ENCODE measurements at places on chromosomes 12 and 14. TPM values are rescaled to one million over a fixed set of nuclear protein-coding genes. Genes with fewer than 3 reads are reported as not detected.

COL2A1 gene
- total RNA-seq = not detected

PRKD1 gene
- 21.0 TPM for total RNA-seq

CTSG gene
- total RNA-seq = not detected

TAS2R13 gene
- total RNA-seq = 0.32 TPM

DNA sequence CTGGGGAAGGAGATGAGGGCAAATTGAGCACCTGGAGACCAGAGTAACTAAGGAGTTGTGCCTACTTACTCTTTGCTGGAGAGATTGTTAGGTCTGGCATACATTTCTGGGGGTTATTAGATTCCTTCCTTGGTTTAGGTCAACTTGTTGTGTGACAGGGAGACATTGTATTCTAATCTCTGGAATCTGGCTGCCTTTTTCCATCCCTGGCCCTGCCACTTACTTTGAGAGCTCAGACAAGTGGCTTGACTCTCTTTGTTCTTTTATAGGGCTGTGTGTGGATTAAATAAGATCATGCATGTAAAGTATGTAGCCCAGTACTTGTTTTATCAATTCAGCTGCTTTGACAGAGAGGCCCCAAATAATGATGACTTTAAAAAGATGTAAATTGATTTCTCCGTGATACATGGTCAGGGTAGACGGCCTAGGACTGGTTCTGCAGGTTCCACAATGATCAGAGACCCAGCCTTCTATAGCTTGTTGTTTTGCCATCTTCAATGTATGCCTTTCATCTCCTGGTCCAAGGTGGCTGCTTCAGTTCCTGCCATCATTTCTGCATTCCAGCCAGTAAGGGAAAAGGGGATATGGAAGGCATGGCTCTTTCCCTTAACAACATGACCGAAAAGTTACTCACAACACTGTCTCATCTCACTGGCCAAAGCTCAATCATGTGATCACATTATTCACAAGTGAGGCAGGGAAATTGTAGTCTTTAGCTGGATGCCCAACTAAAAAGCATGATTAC lies 72.6 kb downstream of the CHST11 start:
- no peak for DNase-seq

DNA sequence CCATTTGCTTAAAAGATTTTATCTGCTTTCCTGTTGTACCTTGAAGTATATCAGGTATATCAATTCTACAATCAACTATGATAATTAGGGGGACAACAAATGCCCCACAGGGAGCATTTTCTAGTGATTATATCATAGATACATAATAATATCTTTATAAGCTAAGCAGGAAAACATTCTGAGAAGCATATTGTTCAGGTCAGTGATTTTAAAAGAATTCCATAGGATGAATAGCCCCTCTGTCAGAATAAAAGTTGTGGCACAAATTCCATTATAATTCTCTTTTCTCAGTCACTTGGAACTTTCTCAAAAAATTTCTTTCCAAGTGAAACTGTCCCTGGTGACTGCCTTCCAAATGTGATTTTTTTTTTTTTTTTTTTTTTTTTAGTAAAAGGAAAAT lies 32.9 kb upstream of the HMGA2 start:
- no peak for DNase-seq

DNA sequence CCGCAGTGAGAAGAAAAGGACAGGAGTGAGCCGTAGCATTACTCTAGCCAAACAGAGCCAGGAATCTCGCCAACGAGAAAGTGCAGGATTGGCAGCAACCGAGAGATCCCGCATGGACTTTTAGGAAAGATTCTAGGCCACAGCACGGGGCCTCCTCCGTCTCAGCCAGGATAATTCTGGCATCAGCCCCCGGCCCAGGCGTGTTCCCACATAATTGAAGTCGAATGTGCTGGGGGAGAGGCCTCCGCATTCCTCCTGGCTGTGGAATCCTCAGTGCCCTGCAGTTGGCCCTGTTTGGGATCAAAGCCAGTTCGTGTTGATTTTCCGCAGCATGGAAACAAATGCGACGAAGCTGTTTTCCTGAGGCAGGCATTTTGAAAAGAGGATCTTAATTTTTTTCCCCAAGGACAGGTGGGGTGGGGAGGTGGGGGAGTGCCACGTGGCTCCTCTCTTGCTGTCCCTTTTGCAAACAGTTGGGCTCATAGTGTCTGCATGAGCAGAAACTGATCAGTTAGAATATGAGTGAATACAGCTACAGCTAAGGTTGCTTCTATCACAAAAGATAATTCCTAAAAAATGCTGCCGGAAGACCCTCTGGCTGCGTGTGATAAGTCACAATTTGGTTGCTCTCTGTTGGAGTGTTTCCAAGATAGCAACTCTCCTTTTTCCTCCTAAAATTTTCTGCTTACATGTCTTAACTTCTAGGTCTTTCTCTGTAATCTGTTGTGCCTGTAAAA lies 37.3 kb upstream of the ATXN2 start:
- DNase-seq = peak; percentile 74

Data from GM23248 (cell line).